Activated T-helper 9 cell treated with anti-CD3 and anti-CD28 coated beads, Interleukin-2, amount 50 U/mL, for 16 hours (primary cell): ENCODE measurements at places on chromosomes 13 and 19.

- DNase-seq, result no peak
Observed at GRCh38 chr19:48648134-48648533, 2.1 kb upstream of the CA11 start.

- peak; percentile 27 for DNase-seq
Observed at GRCh38 chr19:11446652-11447301, 11.3 kb downstream of the PRKCSH start.

GRCh38 chr13:24068472-24068871 lies 92.0 kb upstream of the SPATA13 start:
- no peak for DNase-seq

GRCh38 chr13:76813891-76814290 lies 72.3 kb downstream of the KCTD12 start:
- no peak for DNase-seq

DNA sequence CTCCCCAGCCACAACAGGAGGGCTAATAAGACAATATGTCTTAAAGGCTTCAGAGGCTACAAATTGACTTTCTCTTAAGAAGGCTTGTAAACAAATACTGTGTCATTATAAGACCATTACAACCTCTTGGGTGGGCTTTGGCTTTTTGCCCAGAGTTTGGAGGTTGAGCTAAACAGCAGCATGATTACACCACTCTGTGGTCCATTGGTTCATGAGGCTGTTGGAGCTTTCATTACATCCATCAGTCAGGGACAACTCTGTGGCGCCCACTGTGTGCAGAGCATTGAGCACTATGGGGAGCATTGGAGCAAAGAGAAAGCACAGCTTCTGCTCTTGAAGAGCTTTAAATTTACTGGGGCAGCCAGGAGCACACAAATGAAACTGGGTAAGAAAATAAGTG lies 75.9 kb downstream of the TNFSF11 start:
- DNase-seq, result no peak

DNA sequence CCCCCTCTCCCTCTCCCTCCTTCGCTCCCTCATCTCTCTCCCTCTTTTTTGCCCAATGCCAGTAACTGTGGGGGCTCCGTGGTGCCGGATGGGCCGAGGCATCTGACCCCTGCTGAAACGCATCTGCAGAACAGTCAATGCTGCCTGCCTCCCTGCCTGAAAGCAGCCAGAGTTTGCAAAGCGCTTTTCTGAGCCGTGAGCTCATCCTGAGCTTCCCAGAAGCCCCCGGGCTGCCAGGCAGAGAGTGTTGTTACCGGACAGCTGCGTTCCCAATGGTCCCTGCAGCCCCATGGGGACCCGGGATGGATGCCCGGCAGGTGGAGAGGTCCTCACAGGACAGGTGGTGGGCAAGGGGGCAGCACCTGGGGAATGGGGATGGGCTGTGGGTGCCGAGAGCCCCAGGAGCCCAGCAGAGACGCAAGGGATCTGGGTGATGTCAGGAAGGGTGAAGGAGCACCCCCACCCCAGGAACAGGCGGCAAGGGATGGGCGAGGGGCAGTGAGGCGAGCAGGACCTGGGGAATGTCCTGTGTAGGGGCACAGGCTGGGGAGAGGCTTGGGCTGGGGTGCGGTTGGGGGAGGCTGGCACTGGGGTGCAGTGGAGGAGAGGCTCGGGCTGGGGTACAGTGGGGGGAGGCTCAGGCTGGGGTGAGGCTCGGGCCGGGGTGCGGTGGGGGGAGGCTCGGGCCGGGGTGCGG lies 33.0 kb downstream of the GPX4 start:
- DNase-seq, result no peak

DNA sequence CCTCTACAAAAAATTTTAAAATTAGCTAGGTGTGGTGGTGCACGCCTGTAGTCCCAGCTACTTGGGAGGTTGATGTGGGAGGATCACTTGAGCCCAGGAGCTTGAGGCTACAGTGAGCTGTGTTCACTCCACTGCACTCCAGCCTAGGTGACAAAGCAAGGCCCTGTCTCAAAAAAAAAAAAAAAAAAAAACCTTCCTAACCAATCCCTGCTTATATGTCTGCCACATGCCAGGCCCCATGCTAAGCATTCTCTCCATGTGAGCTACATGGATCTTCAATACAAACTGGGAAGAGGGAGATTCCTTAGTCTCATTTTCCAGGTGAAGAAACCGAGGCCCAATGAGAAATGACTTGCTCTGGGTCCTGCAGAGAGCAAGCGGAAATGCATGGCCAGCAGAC lies 2.3 kb upstream of the OVOL3 start:
- DNase-seq, result no peak

DNA sequence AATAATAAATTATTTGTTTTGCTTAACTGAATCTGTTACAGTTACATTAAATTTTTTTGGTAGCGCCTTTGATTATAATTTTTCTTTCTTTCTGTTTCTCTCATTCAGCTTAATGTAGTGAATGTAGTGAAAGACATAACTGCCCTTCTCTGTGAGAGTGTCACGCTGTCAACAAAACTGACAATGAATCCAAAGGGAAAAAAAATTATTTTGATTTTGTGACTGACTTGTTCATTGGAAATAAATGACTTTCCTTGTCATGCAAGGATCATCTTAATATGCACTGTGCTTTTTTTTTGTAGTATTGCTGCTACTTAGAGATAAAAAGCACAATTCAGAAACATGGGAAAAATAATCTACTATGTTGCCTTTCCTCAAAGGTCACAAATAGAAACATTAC lies 1196.4 kb downstream of the PCDH17 start:
- no peak for DNase-seq
